Stimulated activated CD8-positive, alpha-beta memory T cell treated with anti-CD3 and anti-CD28 coated beads, Interleukin-15, amount 100 ng/mL, for 1 hour (primary cell): ENCODE measurements at places on chromosomes 12 and 14.

DNA sequence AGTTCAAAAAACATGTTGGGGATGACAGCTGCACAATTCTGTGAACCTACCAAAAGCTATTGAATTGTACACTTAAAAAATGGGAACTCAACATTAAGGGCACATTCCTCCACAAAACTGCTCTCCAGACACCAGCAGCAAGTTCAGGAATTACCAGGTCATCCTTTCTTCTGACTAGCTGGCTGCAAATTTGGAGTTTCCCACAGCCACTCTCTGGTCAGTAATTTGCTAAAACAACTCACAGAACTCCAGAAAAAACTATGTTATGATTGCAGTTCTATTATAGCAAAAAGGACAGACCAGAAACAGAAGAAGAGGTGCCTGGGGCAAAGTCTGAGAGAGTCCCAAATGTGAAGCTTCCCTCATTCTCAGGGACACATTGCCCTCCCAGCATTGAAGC, 20.1 kb upstream of the PLEKHD1 start:
- no peak for DNase-seq

GRCh38 chr14:81303258-81303935, 82.6 kb upstream of the GTF2A1 start:
- no peak for DNase-seq

DNA sequence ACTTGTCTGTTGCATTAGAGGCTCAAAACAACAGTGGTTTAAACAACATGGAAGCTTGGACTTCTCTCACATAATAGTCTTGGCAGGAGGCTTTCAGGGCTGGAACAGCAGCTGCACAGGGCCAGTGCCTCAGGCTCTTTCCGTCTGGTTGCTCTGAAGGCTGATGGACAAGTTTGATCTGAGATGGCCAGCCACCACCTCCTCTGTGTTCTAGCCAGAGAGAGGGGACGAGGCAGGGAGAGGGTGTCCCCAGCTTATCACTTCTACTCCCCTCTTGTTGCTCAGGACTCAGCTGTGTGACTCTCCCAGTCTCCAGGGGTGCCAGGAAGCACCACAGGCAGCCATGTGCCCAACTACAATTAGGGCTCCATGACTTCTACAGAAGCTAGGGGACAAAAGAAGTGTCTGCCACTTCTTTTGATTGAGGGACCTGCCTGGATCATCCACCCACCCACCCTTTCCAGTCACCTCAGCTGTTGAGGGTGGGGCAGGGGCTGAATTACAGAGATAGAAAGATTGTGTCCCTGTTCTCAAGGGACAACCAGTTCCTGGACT, 46.6 kb downstream of the SMIM41 start:
- DNase-seq, result no peak

GRCh38 chr14:70425354-70425753, 8.5 kb upstream of the SYNJ2BP start:
- DNase-seq, result no peak

- DNase-seq, result no peak
Measured at GRCh38 chr12:117360222-117360550, 1.2 kb downstream of the NOS1 start.

DNA sequence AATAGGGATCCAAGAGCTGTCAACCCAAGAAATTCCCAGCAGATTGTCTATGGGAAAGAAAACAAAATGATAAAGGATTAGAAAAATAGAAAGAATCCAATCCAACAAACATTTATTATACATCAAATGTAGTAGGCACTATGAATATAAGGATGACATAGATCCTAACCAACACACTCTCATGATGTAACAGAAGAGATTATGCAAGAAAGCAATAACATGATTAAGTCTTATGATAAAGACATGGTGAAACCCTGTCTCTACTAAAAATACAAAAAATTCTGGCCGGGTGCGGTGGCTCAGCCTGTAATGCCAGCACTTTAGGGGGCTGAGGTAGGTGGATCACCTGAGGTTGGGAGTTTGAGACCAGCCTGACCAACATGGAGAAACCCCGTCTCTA, 2.7 kb downstream of the MED6 start:
- no peak for DNase-seq

DNA sequence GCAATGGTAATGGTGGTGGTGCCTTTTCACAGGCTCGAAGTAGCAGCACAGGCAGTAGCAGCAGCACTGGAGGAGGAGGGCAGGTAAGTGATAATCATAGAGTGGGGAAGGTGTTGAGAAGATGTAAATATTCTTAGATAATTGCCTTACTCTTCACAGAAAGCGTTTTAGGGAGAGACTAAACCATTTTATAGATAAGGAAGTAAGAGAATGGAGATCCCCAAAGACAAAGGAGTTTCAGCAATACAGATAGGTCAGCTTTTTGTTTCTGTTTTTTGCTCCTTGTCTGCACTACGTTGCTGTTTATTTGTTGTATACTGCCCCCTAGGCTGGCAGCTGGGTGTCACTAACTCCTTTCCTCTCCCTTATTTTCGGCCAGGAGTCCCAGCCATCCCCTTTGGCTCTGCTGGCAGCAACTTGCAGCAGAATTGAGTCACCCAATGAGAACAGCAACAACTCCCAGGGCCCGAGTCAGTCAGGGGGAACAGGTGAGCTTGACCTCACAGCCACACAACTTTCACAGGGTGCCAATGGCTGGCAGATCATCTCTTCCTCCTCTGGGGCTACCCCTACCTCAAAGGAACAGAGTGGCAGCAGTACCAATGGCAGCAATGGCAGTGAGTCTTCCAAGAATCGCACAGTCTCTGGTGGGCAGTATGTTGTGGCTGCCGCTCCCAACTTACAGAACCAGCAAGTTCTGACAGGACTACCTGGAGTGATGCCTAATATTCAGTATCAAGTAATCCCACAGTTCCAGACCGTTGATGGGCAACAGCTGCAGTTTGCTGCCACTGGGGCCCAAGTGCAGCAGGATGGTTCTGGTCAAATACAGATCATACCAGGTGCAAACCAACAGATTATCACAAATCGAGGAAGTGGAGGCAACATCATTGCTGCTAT, 2.0 kb downstream of the SP1 start:
- DNase-seq, result no peak

GRCh38 chr12:104316936-104317335, 13.4 kb downstream of the EID3 start:
- no peak for DNase-seq

DNA sequence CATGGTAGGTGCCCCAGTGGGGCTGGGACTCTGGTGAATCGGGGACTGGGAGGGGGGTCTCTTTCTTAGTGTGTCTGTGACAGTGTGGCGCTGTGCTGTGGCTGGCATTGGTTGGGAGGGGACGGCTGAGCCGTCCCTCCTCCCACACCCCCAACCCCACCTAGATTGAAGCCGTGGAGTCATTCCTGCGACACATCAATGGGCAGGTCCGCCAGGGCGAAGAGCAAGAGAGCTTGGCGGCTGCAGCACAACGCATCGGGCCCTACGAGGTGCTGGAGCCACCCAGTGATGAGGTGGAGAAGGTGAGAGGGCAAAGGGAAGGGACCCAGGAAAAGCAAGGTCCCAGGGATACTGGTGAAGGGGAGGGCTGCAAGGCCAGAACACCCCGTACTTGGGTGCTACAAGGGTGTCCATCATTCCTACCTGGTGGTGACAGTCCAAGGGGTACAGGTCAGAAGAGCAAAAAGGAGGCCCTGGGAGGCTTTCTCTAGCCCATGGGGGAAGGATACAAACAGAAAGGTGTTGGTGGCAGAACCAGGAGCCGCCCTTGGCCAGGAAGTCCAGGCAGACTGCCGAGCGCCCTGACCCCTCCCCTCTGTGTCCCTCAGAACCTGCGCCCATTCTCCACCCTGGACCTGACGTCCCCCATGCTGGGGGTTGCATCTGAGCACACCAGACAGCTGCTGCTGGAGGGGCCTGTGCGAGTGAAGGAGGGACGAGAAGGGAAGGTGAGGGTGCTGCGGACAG, 7.4 kb downstream of the PLEKHG6 start:
- DNase-seq, result no peak

DNA sequence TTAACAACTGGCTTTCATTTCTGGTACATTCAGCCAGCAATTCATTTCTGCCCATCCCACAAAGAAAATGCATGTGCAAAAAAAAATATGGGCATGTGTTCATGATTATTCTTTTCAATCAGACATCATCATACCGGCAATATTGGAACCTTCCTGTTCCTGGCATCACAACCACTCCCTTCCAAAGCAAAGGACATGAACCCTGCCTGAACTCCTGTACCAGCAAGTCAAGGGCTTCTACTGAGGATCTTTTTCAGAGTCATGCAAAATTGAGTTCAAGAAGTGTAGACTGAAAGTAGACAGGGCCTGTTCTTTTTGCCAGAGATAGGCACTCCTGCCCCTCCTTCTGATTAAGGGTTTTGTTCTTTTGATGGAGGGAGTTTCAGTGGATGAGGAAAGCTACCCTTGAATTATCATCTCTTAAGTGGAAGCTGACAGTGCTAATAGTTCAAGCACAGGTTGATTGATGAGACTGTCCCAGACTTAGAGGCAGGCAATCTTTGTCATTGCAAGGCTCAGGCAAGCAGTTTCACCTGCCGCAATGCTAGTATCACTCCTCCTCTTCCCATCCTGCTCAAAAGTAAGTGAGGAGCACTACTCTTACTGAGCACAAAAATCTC, 22.3 kb upstream of the DIO2 start:
- no peak for DNase-seq

- DNase-seq, result no peak
Measured at GRCh38 chr14:67999290-67999689, 179.7 kb downstream of the RAD51B start.

GRCh38 chr14:93974833-93975232, 1.5 kb downstream of the ASB2 start:
- DNase-seq, result no peak

DNA sequence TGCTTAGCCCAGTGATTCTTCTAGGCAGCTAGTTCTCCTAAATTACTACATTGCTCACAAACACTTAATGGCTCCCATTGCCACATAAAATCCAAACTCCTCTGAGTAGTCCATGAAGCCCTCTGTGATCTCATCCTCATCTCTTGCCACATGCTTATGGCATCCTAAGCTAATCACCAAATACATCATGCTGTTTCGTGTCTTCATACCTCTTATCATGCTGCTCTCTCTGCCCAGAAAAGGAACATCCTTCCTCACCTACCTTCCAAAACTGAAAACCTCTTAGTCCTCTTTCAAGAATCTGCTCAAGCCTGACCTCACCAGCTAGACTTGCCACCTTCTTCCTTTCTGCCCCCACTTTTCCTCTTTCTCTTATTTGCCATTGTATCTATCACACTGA, 108.5 kb downstream of the DUSP6 start:
- no peak for DNase-seq

DNA sequence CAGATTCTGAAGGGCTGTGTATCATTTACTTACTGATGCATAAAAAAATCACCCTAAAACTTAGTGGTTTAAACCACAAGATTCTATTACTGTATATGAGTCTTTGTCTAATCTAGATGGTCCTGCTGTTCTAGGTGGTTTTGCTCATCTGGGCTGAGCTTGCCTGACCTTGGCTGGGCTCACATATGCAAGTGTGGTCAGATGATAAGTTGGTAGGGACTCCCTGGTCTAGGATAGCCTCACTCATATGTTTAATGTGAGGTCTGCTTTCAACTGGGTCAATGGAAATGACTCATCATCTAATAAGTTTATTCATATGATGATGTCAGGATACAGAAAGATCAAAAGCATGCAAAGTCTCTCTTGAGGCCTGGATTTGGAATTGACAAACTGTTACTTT, 887.8 kb downstream of the TRHDE start:
- no peak for DNase-seq

- DNase-seq, result no peak
Measured at GRCh38 chr12:30692470-30692869, 3.2 kb downstream of the IPO8 start.

GRCh38 chr12:41064411-41064810, 123.7 kb upstream of the PDZRN4 start:
- no peak for DNase-seq

DNA sequence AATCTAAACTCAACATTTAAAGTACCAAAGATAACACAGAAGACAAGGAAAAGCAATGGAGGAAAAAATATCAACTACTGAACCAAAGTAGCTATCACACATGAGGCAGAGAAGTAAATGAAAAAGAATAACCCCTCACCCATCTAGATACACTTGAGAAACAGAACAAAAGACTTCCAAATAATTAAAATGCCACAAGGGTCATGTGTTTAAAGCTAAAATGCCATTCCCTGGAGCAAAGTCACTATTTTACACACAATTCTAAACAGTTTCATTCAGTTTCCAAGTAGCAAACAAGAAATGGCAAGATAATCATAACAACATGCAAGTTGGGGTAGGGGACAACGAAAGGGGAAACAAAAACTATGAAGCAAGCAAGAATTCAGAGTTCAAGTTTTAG, 12.0 kb downstream of the OSBPL8 start:
- DNase-seq, result no peak

- no peak for DNase-seq
Measured at GRCh38 chr12:30862486-30862885, 64.1 kb upstream of the TSPAN11 start.

DNA sequence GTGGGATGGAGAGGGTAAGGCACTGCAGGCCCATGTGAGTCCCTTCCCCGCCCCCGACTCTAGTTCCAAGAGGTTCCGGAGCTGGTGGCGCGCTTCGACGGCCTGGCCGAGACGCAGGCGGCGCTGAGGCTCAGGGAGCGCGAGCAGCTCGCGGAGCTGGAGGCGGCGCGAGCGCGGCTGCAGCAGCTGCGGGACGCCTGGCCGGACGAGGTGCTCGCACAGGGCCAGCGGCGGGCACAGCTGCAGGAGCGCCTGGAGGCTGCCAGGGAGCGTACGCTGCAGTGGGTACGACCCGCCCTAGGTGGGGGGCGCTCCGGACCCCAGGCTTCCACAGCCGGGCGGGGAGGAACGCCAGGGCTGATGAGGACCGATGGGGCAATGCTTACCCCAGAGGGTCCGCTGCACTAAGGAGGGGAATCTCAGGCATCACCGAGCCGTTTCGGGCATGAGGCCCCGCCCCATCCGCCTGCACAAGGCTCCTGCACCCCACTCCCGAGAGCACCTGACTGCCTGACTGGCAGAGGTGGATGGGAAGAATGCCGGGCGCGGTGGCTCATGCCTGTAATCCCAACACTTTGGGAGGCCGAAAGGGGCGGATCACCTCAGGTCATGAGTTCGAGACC, 4.9 kb downstream of the CFAP73 start:
- DNase-seq, result no peak

GRCh38 chr12:59733200-59733599, 137.4 kb downstream of the SLC16A7 start:
- DNase-seq, result no peak

DNA sequence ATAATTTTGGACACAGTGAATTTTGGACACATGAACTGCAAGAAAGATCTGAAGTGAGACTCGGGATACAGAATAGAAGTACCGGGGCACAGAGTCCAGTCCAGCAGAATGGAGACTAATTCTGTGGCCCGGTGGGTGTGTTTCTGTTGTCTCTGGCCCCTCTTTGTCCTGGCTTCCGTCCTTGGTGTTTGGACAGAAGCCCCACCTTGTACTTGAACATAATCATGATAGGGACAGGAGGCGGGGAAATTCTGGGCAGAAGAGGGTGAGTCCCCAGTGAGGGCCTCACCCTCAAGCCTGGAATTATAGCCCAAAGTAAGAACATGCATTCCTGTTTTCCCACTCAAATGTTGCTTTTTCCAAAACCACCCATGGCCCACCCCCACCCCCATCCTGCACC, 39.9 kb downstream of the TNFAIP2 start:
- DNase-seq, result no peak
